ENCODE measurements at places on chromosomes 1 and 21.

DNA sequence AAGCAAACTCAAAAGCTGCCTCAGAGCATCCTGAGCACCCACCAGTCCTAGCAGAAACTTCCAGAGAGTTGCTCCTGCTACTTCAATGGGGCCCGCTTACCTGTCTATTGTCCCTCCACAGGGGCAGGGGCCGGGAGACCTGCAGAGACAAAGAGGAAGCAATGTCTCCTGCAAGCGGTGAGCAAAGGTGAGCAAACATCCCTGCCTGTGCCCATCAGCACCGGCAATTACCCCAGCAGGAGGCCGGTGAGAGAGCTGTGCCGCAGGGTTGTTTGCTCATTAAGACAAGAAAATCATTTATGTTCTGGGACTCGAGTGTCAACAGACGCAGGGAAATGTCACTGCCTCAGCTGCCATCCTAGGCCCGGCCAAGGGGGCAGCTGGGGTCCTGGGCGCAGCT lies 53.8 kb upstream of the TARDBP start:
- DNase-seq = no peak

GRCh38 chr21:17930093-17930492 lies 110.9 kb upstream of the C21orf91 start:
- no peak for DNase-seq

- DNase-seq = no peak
Observed at GRCh38 chr1:197149340-197149739, 2.9 kb upstream of the ASPM start.

DNA sequence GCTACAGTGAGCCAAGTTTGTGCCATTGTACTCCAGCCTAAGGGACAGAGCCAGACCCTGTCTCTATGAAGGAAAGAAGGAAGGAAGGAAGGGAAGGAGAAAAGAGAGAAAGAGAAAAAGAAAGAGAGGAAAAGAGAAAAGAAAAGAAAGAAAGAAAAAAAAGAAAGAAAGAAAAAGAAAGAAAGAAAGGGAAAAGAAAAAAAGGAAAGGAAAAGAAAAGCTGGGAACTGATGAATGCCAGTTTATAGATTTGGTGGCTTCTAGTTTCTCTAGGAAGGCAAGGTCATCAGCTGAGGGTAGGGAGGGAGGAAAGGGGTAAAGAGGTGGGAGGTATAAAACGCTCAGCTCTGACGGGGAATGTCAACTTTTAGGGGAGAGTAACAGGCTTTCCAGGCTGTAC lies 62.3 kb upstream of the AKT3 start:
- no peak for DNase-seq

Measured in dermis blood vessel endothelial cell (primary cell).